SJSA1 (cell line): ENCODE measurements at places on chromosomes 4 and X. TPM values are rescaled to one million over a fixed set of nuclear protein-coding genes. Genes with fewer than 3 reads are reported as not detected.

DNA sequence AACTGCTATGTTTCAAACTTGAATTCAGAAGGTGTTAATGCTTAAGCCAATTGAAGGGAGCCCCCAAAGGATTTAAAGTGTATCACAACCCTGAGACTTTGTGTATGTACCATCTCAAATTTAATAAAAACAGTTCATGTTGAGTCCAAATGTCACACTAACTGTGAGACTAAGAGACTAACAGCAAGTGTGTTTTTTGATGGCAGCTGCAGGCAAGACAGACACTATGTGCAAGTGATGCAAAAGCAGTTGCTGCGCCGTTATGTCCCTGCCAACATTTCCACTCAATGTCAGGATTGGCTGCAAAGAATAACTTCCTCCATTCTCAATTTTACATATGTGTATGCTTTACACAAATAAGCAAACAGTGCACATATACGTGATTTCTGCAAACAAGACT is 594.6 kb downstream of the IL15 start:
- H3K36me3 ChIP-seq, result no peaks in the 10 kb centered on the region
- H3K27ac ChIP-seq, result no peak overlapping the region
- DNase-seq, result no peak
- no peaks in the 10 kb centered on the region for H3K27me3 ChIP-seq
- no peaks in the 10 kb centered on the region for H3K4me1 ChIP-seq
- H3K4me3 ChIP-seq, result no peak overlapping the region

- H3K4me1 ChIP-seq, result peaks cover 5% of the 10 kb centered on the region; the same call in 1 of the 2 replicates
- H3K27ac ChIP-seq, result no peak overlapping the region
- DNase-seq, result no peak
- no peak overlapping the region for H3K4me3 ChIP-seq
- H3K36me3 ChIP-seq, result no peaks in the 10 kb centered on the region; the same call in 1 of the 2 replicates
These were observed 5.2 kb upstream of the NAP1L5 start for GRCh38 chr4:88702782-88703181.

- H3K36me3 ChIP-seq, result no peaks in the 10 kb centered on the region
- no peak overlapping the region for H3K27ac ChIP-seq
These were observed 39.7 kb upstream of the DCLK2 start for GRCh38 chr4:150038335-150039076.

DNA sequence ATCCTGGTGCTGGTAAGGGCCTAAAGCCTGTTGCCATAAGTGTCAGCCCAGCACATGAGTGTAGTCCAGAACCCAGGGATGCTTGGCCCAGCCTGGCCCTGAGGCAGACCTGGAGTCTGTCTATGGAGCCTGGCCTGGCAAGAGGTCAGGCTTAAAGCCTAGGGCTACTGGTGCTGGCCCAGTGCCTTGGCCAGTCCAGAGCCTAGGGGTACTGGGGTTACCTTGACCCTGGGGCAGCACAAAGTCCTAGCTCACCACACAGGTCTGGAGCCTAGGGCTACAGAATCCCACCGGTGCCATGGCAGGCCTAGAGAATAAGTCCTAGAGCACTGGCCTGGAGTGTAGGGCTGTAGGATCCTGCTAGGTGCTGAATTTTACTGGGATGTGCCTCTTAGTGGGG is 393.8 kb downstream of the MAGEE1 start:
- H3K27me3 ChIP-seq, result no peaks in the 10 kb centered on the region
- H3K4me3 ChIP-seq, result no peak overlapping the region
- H3K27ac ChIP-seq, result no peak overlapping the region
- no peaks in the 10 kb centered on the region for H3K4me1 ChIP-seq
- DNase-seq, result no peak

DNA sequence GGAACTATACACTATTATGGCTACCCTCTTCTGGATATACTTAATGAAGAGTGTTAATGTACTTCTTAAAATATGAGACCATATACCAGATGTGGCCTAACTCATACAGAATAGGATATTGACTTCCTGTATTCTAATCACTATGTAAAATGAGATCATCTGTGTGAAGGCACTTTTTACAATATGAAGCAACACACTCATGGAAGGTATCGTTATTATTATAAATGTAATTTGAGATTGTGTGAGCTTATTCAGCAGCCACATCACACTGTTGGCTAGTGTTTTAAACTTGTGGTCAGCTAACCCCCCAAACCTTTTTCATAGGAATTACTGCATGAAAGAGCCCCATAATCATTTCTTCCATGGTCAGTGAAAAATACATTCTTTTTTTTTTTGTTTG is 281.8 kb upstream of the TEX13A start:
- H3K4me3 ChIP-seq, result no peak overlapping the region
- no peak overlapping the region for H3K27ac ChIP-seq
- no peaks in the 10 kb centered on the region for H3K36me3 ChIP-seq
- H3K4me1 ChIP-seq, result no peaks in the 10 kb centered on the region
- no peak for DNase-seq

- no peaks in the 10 kb centered on the region for H3K36me3 ChIP-seq
- no peak for DNase-seq
- no peak overlapping the region for H3K27ac ChIP-seq
- H3K4me1 ChIP-seq, result no peaks in the 10 kb centered on the region
- 0 out of 2 replicates have a peak, but pooled peaks cover 3% of the 10 kb centered on the region for H3K27me3 ChIP-seq
These were observed 1.0 kb downstream of the PNMA3 start for GRCh38 chrX:153057281-153057680.

DNA sequence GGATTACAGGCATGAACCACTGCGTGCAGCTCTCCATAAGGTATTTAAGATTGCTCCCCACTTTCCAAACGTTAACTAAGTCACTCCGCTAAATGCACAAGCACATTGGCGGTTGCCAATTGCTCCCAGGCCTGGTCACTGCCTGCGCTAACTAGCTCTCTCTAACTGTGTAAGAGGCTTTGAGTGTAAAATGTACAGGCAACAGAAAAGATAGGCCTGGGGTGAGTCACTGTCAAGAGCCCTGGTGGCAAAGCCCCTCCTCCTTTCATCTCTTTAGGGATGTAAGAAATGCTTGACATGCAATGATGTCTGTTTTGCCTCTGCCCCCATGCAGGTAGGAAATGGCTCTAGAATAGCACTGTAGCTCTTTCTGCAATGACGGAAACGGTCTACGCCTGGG is 329.7 kb upstream of the GATB start:
- H3K36me3 ChIP-seq, result no peaks in the 10 kb centered on the region
- no peak for DNase-seq
- H3K4me3 ChIP-seq, result no peak overlapping the region

SMIM10L2A gene
- total RNA-seq, result not detected in 2 replicates
